ENCODE measurements at places on chromosomes 5 and 9.

GRCh38 chr5:103259705-103260355 is 1.3 kb downstream of the MACIR start:
- DNase-seq: no peak

- DNase-seq: no peak
Observed at GRCh38 chr9:37466037-37466709, 923 bp upstream of the ZBTB5 start.

GRCh38 chr9:93365427-93366118 is 85.9 kb upstream of the FAM120A start:
- DNase-seq: no peak

GRCh38 chr9:78479441-78479840 is 182.5 kb downstream of the PSAT1 start:
- no peak for DNase-seq

GRCh38 chr5:16891033-16891432 is 45.1 kb downstream of the MYO10 start:
- no peak for DNase-seq

- DNase-seq: no peak
Observed at GRCh38 chr5:82459626-82460025, 181.5 kb upstream of the RPS23 start.

- DNase-seq: no peak
Observed at GRCh38 chr5:81606150-81606549, 144.7 kb downstream of the SSBP2 start.

GRCh38 chr5:120199559-120199958 is 264.5 kb upstream of the PRR16 start:
- no peak for DNase-seq
